ENCODE measurements at places on chromosomes 6 and 20. TPM values are rescaled to one million over a fixed set of nuclear protein-coding genes. Genes with fewer than 3 reads are reported as not detected.

DNA sequence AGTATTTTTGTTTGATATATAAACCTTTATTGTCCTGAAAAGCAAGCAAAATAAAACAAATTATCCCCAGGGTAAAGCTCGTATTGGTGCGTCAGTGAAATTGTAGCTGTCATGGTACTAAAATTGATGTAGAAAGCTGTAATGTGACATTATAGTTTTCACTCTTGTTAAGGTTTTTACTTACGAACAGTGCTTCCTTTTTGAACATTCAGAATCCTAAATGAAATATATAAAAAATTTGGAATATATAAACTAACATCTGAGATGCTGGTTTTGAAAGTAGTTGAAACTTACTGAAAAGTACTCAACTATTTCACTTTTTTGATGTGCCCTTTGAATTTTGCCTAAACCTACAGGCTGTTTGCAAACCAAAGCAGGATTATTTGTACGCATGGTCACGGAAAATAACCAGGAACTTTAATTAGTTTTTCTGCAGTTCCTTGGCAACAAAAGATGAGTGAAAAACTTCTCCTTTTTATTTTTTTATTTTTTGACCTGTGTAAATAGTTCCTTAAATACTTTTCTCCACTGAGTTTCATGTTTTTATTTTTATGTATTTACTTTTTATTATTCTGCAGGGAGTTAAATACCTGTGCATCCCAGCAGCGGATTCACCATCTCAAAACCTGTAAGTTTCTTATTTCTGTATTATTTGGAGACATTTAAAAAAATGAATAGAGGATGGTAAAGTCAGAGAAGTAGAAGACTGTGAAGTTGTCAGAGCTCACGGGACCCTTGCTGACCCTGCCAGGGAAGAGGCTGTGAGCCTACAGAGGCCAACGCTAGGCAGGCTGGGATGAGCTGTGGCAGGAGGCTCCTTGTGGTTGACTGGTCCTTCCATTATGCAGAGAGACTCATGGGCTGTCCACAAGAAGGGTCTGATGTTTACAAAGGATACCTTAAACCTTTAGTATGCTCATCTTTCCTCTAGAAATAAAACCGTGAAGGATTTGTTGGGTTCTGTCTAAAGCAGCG, 42.5 kb downstream of the DUSP22 start:
- no peak for DNase-seq

DNA sequence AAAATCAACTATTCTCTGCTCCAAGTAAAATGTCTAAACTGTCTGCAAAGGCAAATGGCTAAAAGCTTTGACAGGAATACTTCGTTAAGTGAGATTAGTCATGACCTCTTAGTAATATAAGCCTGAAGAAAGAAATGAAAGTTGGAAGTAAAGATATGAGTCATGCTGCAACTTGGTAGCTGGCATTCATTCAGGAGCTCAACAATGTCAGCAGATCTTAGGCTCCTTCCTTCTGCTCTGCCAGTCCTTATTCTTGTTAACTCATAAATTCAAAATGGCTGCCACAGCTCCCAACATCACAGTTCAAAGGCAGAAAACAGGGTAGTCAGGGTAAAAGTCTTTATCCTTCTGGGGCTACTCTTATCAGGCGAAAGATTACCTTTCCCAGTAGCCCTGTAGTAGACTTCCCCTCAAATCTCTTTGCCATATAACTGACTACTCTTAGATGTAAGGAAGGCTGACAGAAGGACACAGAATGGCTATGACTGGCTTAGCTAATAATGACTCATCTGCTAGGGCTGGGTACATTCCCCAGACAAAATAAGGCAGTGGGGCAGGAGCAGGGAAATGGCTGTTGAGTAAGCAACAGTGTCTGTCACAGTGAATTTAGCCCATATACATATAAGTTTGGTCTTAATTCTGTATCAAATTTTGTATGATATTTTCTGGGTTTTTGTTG, 24.4 kb upstream of the C6orf62 start:
- DNase-seq, result no peak

DNA sequence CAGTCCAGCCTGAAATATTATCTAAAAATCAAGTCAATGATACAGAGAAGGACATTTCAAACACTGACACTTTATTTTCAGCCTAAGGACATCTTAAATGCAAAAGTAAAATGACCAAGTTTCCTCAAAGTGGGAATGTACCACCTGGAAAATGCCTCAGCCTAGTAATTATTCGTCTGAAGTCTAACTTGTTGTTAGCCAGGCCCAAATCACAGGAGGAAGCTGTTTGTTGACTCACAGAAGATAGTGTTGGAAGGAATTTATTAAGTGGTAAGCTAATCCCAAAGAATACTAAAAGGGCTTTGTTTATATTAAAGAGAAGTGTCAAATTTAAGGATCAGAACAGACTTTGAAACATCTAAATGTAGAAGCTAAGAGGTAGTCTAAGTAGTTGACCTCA, 2.5 kb downstream of the PDE7B start:
- no peak for DNase-seq

GRCh38 chr20:49729780-49730179, 16.1 kb upstream of the B4GALT5 start:
- no peak for DNase-seq

- DNase-seq, result no peak
These were observed 39.2 kb upstream of the CST7 start for GRCh38 chr20:24909861-24910260.

- DNase-seq, result no peak
These were observed 81.2 kb downstream of the ASXL1 start for GRCh38 chr20:32439132-32439829.

The RBPJL gene
- total RNA-seq, result 1.4 TPM

- no peak for DNase-seq
These were observed 93.7 kb downstream of the TCP11 start for GRCh38 chr6:35047265-35048011.

DNA sequence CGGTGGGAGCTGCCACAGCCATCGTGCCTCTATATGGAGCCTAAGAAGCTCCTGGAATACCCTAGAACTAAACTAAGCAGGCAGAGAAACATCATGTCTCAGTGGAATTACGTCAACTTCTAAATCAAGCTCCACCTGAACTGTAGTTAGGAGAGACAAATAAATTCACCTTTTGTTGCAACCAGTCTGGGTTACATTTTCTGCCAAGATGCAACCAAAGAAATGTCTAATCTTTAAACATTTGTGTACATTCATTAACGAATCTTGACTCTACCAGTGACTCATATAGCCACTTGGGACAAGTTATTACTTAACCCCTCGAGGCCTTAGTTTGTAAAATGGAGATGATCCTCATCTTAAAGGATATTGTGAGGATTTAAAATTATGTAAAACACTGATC, 8.9 kb downstream of the PTPRK start:
- DNase-seq, result no peak

GRCh38 chr6:75449630-75450206, 43.9 kb downstream of the FILIP1 start:
- no peak for DNase-seq

DNA sequence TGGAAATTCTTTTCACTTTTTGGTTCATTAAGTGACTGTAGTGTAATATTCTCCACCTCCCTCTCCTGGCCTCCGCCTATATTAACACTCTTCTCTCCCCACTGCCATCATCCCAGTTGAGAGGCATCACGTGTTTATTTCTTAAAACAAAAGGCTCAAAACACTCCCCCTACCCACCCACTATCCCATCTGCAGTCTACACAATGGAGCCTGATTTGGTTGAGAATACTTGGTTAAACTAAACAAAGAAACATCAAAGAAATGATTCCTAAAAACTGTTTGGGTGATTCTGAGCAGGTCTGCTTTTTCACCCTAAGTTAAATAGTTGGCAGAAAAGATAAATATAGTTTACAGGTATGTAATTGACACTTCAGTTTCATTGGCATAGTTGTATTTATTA, 5.9 kb downstream of the TFAP2B start:
- DNase-seq, result peak; percentile 76

The CST2 gene
- not detected for total RNA-seq

The TFAP2D gene
- total RNA-seq, result not detected

GRCh38 chr6:129701721-129702455, 8.1 kb downstream of the ARHGAP18 start:
- no peak for DNase-seq

The IFNGR1 gene
- 29.4 TPM for total RNA-seq
